ENCODE measurements at places on chromosomes 2 and 18.

GRCh38 chr2:177229442-177230242 lies 17.0 kb downstream of the HNRNPA3 start:
- DNase-seq, result no peak

DNA sequence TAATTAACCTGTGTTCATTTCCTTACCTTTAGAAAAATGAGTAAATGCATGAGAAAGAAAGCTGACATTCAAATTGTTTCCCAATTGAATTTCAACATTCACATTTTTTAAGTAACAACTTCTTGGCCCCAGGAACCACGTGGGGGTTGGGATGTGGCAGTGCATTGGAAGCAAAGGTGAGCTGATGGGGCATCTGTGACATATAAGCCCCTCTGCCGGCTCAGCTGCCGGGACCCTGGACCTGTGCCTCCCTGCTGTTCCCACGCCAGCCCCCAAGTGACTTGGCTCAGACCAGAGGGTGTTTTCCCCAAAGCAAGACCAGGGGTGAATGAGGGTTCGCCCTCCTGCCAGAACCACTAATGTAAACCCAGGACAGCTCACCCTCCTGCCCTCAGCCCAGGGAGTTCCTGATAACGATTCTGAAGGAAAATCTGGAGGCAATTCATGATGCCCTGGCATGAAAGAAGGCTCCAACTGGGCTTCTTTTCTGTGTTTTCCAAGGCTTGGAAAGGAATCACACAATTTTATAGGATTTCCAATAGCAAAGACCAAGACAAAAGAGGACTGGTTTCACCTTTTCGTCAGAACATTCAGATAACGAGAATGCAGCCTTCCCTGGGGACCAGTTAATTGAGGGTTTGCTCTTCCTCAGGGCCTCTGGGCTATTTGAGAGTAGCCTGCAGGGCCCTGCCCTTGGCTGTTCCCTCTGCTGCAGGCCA lies 193.2 kb upstream of the TWIST2 start:
- no peak for DNase-seq

GRCh38 chr2:138724327-138724726 lies 55.9 kb downstream of the NXPH2 start:
- DNase-seq, result no peak

DNA sequence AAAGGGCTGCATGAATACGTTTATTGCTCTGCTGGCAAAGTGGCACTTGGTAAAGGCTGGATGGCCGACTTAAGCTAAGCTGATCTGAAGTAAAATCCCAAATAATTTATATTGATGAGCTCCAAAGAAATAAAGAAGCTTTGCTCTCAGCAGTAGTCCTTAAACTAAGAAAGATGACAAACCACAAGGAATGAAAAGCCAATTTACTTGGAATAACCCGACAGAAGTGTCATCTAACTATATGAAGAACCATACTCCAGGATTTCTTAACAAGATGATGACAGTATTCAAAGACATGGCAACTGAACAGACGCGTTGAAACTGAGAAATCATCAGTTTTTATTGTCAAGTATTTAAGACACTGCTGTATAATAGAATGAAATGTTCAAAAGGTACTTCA lies 294.1 kb downstream of the PDE11A start:
- DNase-seq, result no peak

DNA sequence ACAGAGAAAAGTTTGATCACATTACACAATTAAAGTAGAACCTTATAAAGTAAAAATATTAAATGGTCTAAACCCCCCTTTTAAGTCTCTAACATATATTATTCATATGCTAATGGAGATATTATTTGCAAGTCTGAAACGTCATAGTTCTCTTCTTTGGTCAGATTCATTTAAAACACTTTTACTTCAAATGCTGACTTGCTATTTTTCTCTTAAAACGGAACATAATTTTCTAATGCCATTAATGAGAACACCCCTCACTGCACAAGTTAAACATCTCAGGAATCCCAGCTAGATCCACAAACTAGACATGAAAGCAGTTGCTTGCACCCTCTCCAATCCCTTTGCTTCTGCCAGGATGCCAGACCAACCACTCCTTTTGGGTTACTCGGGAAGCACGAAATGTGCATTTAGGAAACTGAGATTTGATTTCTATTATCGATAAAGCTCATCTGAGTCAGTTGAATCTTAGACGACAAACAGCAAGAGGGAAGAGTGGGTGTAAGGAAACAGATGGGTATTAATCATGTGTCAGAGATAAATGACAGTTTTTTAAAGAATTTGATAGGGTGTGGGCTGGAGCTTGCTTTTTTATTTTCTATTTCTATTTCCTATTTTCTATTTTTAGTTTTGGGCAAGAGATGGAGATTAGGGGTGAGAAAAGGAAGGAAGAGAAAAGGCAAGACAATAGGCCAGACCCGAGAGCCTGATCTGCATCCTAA lies 1.5 kb downstream of the ADD2 start:
- no peak for DNase-seq

GRCh38 chr2:40540026-40540425 lies 88.1 kb upstream of the SLC8A1 start:
- no peak for DNase-seq

DNA sequence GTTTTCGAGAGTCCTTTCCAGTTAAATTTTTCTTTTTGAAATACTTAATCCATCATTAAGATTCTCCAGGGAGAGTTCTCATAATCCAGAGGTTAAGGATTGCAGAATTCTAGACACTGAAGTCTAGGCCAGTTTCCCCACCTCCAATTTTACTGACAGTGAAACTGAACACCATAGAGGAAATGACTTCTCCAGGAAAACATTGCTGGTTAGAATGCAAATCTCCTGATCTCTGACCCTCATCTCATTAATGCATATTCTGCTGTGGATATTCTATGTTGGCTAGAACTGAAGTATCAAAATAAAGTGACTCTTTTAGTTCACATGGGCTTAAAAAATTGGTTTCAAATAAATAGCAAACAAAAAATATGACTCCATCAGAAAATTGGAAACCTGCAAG lies 105.8 kb upstream of the UGP2 start:
- DNase-seq, result no peak

GRCh38 chr2:199848389-199849130 lies 2.4 kb downstream of the FTCDNL1 start:
- no peak for DNase-seq

DNA sequence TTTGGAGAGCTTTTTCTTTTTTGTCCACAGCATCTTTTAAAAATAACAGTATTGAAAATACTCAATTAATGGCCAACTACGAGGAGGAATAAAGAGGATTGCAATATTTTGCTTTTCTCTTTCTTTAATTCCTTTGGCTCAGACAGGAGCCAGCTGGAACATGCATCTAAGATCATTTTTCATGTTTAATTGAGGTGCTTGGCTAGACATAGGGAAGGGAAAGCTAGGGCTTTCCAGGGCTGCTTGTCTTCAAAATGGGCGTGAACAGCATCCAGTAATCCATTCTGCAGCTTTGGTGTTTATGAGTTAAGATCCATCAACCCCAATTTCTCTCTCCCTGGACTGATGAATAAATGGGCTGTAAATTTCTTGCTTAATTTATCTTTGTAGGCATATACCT lies 323.0 kb downstream of the PTPRM start:
- no peak for DNase-seq

DNA sequence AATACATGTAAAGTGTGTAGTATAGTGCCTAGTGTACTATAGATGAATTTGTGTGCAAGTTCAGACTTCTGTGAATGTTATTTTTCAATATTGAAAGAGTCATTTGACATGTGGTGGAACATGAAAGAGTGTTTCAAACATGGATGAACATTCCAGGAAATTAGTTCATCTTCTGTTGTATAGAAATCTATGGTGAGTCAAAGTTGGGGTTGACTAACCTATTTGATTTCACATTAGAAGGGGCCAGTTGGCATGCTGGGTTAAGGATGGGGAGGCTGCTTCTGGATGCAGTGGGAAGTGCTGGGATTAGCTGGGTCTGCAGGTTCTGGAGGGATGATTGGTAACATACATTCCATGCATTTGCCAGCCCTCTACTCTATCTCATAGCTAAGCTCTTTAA lies 50.6 kb downstream of the LYPD6B start:
- DNase-seq, result no peak

- DNase-seq, result no peak
Observed at GRCh38 chr2:226487573-226487972, 312.0 kb downstream of the IRS1 start.

GRCh38 chr2:10845640-10846039 lies 33.1 kb upstream of the PDIA6 start:
- no peak for DNase-seq

GRCh38 chr18:34729264-34729663 lies 19.2 kb downstream of the DTNA start:
- peak; percentile 63 for DNase-seq

DNA sequence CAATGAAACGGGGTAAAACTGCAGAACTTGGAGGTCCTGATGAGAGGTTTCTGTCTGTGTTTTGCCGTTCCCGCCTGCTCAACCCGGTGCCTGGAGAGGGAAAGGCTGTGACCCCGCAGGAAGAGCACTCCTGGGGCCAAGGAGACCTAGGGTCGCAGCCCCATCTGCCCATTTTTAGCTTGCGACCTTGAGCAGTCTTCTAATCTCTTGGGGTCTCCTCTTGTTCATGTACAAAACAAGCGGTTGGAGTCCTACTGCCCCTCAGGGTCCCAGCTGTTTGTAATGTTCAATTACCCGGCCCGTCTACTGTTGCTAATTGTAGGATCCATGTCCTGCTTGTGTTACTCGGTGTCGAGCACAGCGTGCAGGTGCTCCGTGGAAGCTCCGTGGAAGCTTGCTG lies 104.5 kb downstream of the PTGR3 start:
- DNase-seq, result no peak
